EL (cell line): ENCODE measurements at places on chromosomes 3 and 15.

- DNase-seq: no peak
Measured at GRCh38 chr15:42355291-42355690, 4.0 kb upstream of the CAPN3 start.

GRCh38 chr3:150469031-150469930 is 61.2 kb downstream of the TSC22D2 start:
- peak; percentile 98 for DNase-seq

DNA sequence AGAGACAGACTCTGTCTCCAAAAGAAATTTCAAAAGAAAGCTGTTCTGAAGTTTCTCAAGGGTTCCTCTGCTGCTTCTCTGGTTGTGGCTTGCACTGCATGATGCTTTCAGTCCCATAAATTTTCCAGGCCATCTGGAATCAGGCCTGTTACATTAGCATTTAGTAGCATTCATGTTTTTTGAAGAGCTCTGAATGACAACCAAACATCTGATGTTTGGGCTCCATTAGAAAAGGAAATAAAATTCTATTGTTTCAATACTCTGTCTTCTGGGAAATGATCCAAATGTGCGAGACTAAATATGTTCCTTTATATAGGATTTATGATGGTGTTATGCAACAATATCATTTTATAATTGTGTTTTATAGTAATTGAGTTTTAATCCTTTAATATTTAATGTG is 455.8 kb downstream of the GABRG3 start:
- no peak for DNase-seq

DNA sequence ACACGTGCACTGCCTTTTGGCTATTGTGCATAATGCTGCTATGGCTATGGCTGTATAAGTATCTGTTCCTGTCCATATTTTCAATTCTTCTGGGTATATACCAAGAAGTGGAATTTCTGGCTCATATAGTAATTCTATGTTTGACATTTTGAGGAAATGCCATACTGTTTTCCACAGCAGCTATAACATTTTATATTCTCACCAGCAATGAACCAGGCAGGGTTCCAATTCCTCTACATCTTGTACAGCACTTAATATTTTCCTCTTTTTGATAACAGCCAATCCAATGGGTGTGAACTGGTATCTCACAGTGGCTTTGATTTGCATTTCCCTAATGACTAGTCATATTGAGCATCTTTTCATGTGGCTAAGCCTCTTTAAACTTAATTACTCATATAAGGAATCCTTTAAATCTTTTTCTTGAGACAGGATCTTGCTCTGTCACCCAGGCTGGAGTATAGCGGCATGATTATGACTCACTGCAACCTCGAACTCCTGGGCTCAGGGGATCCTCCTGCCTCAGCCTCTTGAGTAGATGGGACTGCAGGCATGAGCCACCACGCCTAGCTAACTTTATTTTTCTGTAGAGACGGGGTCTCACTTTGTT is 38.1 kb upstream of the IGDCC4 start:
- DNase-seq: peak; percentile 50

DNA sequence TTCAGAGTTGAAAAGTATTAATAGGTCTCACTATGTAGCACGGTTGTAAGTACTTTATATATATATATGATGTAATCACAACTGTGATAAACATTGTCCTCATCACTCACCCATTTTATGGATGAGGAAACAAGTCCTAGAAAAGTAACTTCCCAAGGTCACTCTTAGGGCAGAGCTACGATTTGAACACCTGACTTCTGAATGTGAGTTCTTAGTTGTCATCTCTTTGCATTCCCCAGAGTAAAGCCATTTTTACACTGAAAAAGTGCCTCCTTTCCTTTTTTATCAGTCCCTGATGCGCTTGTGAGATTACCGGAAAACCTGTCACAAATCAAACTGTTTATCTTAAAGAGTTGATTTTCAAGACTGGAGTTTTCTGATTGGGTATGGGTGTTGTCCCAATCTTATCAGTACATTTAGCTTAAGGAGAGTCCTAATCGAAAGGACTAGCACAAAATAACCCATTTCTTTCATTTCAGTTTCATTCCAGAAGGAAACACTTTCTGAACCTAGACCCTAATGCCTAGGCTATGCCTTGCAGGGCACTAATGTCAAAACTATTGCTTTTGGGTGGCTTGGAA is 2.3 kb upstream of the EDEM1 start:
- no peak for DNase-seq

DNA sequence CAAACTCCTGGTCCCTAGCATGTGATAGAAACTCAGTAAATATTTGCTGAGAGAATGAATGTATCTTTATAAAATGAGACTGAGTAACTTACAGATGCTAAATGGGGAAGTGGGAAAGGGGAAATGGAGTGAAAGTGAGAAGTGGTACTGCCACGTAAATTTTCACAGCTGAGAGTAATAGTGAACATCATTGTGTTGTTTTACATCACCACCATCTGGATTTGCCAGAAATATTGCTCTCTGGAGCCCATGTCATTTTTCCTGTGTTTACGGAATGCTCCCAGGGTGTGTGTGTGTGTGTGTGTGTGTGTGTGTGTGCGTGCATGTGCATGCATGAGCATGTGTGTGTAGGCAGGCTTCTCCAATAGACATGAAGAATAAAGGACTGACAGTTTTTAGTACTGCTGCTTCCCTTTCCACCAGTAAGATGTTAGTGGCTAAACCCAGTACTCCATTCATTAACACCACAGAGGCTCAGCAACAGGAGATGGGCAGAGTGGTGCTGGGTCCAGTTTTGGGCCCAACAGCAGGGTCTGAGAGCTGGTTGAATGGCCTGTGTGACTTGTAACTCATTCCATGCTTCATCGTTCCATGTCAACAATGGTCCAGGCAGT is 57.3 kb downstream of the DIPK2A start:
- no peak for DNase-seq

GRCh38 chr3:23437484-23438145 is 234.5 kb downstream of the UBE2E2 start:
- DNase-seq: no peak

GRCh38 chr3:44419116-44419922 is 58.2 kb downstream of the ZNF445 start:
- no peak for DNase-seq

GRCh38 chr15:52383100-52383588 is 87.5 kb upstream of the MYO5C start:
- no peak for DNase-seq

- DNase-seq: no peak
Measured at GRCh38 chr3:194262176-194262924, 88.8 kb downstream of the CPN2 start.

DNA sequence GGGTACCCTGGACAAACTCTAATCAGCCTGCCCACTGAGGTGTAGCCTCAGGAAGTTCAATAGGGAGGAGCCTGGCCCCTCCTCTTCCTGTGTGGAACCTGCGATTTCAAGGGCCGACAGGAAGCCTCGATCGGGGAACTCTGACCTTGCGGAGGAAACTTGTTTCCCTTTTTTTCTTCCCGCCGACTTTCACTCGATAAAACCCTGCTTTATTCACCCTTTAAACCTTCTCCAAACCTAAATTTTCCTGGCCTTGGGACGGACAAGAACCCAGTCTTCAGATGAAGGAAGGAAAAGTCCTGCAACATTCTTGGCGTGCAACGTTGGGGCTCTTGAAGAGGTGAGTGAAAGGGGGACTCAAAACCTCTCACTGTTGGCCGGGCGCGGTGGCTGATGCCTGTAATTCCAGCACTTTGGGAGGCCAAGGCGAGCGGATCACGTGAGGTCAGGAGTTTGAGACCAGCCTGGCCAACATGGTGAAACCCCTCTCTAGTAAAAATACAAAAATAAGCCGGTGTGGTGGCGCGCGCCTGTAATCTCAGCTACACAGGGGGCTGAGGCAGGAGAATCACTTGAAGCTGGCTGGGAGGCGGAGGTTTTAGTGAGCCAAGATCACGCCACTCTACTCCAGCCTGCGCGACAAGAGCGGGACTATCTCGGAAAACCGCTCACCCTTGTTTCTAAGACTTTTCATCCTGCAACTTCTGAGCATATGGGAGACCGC is 208.2 kb downstream of the ZNF385D start:
- DNase-seq: no peak

GRCh38 chr3:32449691-32450090 is 53.0 kb downstream of the CMTM6 start:
- DNase-seq: no peak

DNA sequence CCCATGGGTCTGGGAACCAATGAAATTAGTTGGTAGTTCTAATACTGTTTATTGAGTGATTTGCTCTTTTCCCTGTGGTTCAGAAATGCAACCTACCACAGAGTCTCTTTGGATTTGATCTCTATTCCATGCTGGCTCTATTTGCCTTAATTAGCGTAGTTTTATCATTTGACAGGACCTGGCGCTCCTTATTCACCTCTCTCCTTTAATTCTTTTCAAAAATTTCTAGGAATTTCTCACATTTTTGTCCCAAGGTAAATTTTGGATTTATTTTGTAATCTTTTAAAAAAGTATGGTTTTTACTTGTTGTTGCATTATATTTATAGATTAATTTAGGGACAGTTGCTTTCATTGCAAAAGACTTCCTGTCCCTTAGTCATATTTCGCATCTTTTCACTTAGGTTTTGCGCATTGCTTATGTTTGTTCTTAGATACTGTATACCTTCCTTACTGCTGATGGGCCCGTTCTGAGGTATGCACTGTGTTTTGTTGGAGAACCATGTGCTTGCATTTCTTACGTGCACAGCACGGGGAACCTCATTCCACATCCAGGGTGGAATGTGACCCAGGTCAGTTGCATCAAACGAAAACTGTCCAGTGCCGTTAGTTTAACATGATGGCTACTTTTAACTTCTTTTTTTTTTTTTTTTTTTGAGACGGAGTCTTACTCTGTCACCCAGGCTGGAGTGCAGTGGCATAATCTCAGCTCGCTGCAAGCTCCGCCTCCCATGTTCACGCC is 27.0 kb downstream of the SENP5 start:
- no peak for DNase-seq

- no peak for DNase-seq
Measured at GRCh38 chr15:29208352-29208751, 61.3 kb downstream of the NSMCE3 start.
